Stimulated activated CD8-positive, alpha-beta memory T cell treated with anti-CD3 and anti-CD28 coated beads, Interleukin-4, amount 100 ng/mL, for 1 hour (primary cell): ENCODE measurements at places on chromosomes 16 and 17.

GRCh38 chr16:80948886-80949493 is 57.7 kb downstream of the CMC2 start:
- DNase-seq = no peak

GRCh38 chr17:53270936-53271335 is 551.8 kb upstream of the KIF2B start:
- DNase-seq = no peak

- no peak for DNase-seq
These were observed 3.4 kb upstream of the NTN3 start for GRCh38 chr16:2467528-2468232.

DNA sequence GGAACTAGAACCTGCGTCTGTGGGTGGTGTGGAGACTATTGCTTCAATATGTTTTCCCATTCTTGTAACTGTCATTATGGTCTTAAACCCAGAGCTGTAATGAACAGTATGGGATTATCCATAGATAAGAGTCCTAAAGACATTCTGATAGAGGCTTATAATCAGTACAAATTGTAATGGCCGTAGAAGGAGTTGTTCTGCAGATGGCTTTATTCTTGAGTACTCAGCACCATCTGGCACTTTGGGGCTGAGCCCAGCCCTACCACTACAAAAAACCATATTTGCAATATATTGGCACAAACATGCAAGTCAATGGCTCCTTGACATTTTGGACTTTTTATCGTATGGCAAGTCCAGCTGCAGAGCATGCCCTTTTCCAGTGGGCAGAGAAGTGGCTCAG is 150.0 kb downstream of the HS3ST4 start:
- no peak for DNase-seq

GRCh38 chr16:85709766-85710585 is 21.2 kb upstream of the GINS2 start:
- DNase-seq = no peak

DNA sequence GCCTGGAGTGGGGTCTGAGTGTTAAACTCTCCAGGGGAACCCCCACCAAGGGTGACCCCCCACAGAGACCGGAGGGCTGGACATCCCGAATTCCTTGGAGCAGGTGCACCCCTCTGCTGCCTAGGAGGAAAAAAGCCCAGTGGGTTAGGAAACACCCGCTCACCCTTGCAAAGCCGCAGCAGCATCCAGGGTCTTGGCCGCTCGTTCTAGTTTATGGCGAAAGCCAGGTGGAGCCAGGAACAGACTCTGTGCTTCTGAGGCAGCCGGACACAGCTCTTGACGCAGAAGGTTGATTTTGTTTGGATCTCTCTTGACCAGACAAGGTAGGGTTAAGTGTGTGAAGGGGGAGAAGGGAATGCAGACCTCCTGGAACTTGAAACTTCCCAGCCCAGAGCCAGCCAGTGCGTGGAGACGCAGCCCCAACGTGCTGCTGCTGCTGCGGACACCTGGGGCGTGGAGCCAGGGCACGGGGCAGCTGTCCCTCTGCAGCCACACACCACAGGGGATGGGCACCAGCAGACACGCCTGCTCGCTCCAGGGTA is 154.5 kb downstream of the LAT start:
- no peak for DNase-seq

DNA sequence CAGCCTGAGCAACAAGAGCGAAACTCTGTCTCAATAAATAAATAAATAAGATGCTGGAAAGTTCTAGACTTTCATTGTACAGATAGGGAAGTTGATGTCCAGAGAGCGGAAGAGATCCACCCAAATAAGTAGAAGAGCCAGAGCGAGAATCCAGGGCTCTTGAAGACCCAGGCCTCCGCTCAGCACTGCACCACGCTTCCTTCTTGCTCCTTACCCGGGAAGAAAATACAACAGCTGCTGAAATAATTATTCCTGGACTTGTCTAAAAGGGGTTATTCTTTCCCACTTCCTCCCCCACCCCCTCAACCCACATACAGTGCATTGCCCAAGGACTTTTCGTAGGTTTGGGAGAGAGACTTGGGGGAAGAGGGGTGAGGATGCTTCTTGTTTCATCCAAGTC is 26.7 kb downstream of the CDK5RAP3 start:
- no peak for DNase-seq

- no peak for DNase-seq
These were observed 50.6 kb downstream of the RBBP6 start for GRCh38 chr16:24589997-24590396.

DNA sequence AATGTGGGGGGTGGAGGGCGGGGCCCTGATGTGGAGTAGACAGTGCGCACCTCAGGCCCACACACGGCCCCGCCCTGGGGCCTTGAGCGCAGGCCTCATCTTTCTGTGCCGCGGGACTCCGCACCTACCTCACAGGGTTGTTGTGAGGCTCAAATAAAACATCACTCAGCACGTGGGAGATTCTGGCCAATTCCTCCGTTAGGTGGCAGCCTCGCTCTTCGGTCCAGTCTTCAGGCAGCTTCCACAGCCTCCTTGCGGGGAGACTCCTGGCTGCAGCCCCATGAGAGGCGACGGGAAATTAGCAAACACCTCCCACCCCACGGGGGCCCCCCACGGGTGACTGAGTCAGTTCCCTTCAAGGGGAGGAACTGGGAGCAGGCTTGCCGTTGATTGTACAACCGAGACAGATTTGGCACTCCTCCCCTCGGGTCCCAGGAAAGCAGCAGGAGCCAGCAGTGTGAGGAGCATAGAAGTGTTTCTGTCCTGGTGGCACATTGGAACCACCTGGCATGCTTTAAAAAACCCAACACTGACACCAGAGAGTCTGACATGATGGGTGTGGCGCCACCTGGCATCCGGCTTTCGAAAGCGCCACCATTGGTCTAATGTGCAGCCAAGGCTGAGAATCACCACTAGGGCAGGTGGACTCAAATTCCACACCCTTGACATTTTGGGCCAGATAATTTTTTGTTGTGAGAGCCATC is 7.6 kb downstream of the MRM1 start:
- DNase-seq = no peak

DNA sequence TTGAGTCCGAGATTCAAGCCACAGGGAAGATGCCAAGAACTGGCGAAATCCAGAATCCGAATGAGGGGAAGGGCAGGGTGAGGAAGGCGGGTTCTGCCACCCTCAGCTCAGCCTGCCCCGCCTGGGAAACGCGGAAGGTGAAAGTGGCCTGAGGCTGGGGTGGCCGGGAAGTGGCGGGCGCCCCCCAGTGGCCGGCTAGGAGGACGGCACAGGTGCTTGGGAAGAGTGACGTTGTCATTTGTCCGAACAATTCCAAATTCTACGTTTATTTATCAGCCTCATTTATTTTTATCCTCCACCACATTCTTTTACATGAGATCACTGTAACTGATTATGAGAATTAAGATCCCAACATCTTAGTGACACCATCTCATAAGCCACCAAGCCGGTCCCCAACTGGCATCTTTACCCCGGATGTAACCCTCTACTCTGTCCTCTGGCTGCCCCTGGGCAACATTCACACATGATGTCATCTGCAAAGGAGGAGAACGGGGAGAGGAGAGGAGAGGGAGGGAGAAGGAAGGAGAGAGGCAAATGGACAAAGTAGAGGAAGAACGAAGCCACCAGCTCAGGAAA is 21.3 kb downstream of the SRCIN1 start:
- DNase-seq = peak; percentile 27

GRCh38 chr16:49867796-49868668 is 12.1 kb upstream of the ZNF423 start:
- no peak for DNase-seq

DNA sequence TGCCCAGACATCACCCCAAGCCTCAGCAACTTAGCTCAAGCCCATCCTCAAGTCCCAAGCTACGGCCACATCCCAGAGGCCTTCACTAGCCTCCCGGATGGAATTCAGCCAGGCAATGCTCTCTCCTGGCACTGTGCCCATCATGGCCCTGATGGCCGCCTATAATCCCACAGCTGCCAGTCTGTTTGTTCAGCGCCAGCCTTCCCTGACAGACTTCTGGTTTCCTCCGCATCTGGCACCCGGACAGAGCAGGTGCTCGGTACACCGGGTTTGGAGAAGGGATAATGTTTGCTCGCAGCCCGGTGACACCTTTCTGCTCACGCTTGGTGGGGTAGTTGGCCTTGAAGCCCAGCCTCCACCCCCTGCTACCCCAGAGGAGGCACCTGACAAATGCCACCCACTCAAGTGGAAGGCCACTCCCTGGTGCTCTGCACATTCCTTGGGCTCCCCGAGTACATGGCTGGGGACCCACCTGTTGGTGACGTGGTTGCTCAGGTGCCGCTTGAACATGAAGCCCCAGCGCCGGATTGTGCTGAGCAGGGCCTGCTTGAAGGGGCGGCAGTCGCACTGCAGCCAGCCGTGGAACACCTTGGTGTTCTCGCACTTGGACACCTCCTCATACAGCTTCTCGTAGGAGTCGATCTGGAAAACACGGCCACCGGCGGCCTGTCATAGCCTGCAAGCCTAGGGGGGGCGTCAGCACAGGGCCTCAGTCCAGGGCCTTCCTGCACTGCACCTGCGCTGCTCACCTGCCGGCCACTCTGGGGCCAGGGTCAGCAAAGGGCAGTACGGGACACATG is 47.1 kb downstream of the DNAH17 start:
- DNase-seq = no peak

DNA sequence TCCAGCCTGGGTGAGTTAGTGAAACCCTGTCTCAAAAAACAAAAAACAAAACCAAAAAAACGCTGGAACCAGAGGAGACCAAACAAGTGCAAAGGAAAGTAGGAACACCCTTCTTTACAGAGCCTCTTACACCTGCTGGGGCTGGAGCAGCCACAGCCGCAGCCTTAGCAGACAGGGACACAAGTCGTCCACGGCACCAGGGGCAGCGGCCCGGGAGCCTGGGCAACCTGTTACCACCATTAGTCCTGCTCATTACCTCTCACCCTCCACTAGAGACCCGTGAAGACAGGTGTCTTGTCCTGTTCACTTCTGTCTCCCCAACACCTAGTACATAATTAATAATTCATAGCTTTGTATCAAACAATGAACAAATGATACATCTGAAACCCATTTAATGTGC is 83.6 kb downstream of the C16orf78 start:
- no peak for DNase-seq

- no peak for DNase-seq
These were observed 152.7 kb upstream of the ERCC4 start for GRCh38 chr16:13767215-13767614.

DNA sequence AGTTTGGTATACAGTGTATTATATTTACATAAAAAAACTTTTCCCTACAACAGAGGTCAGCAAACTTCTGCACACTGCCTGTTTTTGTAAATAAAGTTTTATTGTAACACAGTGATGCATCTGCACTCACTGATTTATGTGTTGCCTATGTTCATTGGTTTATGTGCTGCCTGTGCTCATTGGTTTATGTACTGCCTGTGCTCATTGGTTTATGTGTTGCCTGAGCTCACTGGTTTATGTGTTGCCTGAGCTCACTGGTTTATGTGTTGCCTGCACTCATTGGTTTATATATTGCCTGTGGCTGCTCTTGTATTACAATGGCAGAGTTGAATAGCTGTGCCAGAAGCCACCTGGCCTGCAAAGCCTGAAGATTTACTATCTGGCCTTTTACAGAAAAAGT is 81.6 kb downstream of the MYH11 start:
- DNase-seq = no peak

GRCh38 chr16:86041807-86042206 is 142.8 kb downstream of the IRF8 start:
- no peak for DNase-seq

GRCh38 chr17:43175213-43176118 is 4.5 kb downstream of the NBR1 start:
- no peak for DNase-seq

- no peak for DNase-seq
These were observed 235.7 kb upstream of the SDK2 start for GRCh38 chr17:73879987-73880386.

DNA sequence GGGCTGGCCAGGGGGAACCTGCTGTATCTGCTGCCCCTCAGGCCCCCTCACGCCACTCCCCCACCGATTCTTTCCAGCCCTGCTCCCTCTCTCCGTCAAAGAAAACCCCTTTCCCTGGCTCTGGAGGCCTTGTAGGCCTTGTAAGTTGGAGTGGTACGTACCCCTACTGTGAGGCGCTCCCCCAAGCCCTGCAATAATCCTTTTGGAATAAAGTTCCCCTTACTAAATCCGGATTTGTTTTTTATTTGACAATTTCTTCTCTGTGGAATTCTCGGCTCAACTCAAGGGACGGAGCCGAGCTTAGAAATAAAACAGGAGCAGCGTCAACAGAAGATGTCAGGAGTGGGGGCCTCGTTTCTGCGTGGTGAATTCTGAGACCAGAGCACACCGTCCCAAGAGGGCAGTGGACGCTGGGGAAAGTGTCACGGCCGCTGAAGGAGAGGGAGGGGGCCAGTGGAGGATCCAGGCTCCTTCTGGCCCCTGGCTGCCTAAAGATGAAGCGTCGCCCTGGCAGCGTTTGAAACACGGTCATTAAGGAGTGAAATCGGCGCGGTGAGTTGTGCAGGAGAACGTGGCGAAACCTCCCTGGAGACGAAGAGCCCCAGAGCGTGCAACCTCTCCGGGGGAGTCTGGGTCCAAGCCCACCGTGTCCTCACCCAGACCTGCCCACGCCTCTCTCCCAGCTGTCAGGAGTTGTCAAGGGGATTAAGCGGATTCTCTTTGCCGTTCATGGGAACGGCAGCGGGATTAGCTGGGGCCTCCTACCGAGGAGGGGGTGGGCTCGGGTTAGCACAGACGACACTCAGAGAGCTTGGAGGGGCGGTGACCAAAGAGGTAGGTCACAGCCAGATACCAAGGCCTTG is 47.0 kb downstream of the SLC7A5 start:
- DNase-seq = no peak

DNA sequence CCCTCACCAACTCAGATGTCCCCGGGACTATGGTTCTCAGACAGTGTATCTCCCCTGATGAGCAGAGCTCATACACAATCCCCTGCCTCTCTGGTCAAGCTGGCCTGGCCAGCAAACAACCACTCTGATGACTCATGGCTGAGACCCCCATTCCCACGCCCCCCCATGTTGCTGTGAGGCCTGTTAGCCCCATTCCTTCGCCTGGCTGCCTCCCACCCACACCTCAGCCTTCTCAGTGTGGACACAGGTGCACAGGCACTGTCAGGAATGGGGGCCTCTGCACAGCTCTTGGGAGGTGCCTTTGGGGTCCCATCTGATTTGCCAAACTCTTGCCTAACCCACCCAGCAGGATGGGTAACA is 80.2 kb downstream of the CNGB1 start:
- DNase-seq = no peak

DNA sequence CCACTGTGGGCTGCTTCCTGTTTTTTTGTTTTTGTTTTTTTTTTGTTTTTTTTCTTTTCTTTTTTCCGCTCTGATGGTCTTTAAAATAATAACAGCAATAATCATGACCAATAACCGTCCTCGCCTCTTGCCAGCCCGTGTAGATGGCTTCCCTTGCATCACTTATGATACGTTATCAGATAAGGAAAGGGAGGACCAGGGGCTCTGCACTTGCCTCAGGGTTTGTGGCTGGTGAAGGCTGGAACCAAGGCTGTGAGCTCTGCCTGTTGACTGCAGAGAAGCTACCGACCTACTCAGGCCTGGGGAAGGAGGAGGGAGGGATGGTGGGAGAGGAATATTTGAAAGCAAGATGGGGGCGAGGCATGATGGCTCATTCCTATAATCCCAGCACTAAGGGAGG is 114.0 kb upstream of the SDK2 start:
- no peak for DNase-seq
